ENCODE measurements at places on chromosomes 1 and 21.

DNA sequence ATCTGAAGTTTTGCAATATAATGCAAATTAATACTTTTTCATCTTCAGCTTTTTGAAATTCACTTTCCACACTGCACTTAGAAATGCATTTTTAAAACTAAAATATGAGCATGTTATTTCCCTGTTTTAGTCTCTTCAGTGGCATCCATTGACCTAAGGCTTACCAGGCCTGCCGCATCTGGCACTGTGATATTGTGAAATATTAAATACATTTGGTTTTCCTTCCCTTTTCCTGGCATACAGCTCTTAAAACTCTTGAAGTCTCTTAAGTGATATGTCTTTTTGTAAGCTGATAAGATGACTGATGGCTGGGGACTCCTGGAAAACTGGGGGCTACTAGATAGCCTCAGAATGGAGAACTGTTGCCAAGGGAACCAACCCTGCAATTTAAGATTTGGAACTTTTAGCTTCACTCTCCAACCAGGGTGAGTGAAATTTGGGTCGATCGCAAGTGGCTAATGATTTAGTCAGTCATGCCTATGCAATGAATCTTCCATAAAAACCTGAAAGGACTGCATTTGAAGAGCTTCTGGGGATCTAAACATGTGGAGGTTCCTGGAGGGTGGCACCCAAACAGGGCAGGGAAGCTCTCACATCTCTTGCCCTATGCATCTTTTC, 75.5 kb upstream of the PDC start:
- no peak for DNase-seq

GRCh38 chr1:31843506-31843905, 27.7 kb upstream of the SPOCD1 start:
- no peak for DNase-seq

DNA sequence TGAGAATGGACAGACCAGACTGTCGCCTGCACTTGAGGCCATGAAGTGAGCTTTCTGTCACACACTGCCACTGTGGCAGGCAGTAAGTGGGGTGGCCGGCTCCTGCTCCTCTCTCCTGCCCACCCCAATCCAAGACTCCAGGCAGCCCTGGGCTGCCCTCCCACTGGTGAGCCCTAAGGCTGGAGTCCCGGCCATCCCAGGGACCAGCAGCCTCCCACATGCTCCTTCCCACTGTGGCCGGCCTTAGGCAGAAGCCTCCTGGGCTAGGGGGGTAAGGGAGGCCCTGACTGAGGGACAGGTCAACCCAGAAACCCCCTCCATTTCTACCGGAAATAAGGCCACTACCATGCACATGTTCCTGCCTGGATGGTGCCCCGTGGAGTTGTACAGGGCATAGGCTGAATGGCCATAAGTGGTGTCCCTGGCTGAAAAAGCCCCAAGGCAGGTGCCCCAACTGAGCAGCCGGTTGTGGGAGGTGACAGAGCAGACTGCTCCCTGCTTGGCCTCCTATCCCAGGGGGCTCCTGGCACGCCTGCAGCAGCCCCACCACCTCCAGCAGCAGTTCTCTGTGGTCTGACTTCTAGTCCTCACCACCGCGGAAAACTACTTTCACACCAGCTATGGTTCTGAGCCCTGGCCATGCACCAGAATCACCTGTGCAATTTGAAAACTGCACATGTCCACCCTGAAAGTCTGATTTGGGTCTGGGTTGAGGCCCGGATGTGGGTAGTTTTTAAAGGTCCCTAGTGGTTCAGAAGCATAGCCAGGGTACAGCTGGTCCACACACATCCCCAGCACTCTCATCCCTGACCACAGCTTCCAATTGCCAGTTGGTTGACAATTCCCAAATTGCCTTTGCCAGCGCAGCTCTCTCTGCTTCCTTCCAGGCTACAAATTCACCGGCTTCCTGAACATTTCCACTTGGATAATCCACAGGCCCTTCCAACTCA, 1.6 kb upstream of the ARTN start:
- no peak for DNase-seq

DNA sequence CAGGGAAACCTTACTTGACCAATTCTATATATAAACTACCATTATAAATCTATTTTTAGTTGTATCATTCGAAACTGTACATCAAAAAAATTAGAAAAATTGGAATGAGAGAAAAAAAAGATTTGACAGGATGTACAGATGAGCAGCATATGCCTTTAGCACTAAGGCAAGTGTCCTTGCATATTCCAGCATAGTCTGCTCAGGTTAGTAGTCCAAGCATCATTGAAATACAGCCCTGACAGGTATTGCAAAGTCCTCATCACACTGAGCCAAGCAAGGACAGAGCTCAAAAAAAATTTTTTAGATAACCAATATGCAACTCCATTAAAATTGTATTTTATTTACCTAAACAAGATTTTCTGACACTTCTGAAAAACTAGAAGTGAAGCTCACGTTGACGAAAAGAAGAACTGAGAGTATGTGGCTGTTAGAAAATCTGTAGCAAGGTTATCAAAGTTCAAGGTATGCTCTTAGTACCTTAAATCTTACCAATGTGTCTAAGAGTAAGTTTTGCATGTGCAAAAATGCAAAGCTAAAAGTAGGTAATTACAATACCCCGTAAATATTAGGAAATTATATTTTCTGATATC, 465.6 kb upstream of the ADGRL4 start:
- no peak for DNase-seq

- DNase-seq: no peak
Measured at GRCh38 chr1:42157667-42158066, 4.5 kb downstream of the GUCA2B start.

GRCh38 chr1:159889202-159889601, 10.8 kb downstream of the CFAP45 start:
- no peak for DNase-seq

DNA sequence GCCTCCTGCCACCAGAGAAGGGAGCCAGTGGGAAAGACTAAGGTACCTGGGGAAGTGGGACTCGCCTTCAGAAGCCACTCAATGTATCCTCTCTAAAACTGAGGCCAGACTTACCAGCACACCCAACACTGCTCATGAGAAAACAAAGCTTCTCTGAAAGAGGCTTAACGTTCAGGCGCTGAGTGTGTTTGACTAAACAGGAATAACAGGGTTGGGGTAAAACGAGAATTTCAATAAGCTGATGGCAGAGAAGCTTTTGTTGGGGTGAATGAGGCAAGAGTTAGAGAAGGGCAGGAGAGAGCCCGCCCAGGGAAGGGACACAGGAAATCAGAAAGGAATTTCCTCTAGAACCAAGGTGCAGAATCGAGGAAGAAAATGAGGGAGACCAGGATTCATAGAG, 1.7 kb upstream of the SPRR3 start:
- DNase-seq: no peak

DNA sequence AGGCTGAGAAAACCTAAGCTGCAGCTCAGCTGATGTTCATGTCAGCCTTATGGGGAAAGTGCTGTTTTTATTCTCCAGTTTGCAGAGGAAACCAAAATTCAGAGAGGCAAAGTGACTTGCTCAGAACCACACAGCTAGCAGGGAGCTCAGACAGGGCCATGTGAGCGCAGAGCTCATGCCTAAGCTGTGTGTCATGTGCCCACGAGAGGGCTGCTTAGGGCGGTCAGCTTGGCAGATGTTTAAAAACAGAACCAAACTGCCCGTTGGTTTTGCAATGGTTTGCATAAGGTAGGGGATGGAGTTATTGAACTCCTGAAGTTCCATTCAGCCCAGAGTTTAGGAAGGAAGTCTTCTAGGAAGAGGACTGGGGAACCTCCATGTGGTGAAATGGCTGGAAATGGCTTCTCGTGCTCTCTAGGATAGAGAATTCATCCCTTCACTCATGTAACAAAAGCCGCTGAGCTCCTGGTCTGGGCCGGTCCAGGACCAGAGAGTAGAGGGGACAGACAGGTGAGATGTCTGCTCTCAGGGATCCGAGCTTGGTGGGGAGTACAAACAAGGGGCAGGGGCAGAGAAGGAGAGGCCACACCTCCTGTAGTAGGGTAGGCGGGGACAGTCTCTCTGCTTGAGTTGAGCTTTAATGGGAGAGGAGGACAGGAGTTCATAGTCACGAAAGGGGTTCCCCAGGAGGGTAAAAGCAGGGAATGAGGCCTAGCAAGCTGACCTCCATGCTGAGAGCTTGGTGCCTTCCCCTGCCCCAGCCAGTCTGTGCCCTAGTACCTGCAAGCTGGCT, 46.9 kb downstream of the ARHGEF10L start:
- no peak for DNase-seq

- DNase-seq: no peak
Measured at GRCh38 chr1:98991127-98992012, 13.3 kb downstream of the PLPPR5 start.

DNA sequence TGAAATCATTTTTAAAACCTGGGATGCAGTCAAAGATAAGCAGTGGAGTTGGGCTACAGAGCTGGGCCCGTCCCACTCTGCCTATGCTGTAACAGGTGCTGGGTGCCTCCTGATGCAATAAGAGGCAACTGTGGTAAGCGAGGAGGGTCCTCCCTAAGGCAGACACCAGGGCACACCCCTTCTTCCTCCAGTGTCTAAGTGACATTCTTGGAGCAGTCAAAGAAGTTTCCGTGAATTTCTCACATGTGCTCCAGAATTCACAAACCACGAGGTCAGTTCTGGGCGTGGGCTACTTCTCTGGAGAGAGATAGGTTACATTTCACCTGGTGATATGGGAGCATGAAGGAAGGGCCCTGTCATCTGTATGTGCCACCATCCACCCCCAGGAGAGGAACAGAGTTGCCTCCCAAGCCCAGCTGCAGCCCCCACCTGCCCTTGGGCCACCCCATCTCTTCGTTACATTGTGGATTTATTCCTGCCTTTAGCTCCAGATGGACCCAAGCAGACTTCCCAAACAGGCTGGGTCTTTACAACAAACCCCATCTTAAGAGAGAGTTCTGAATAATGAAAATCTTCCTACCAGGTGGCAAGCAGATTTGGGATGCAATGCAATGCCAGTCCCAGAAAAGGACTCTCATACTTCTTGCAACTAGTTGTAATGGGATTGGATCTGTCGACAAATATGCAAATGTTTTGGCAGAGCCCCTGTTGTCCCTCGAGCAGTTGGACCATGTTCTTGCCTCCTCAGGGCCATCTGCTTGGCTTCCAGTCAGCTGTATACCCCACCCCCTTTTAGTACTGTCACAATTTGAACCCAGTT, 82.5 kb upstream of the CNTN2 start:
- DNase-seq: no peak

- DNase-seq: no peak
Measured at GRCh38 chr1:91499904-91500755, 521 bp upstream of the CDC7 start.

DNA sequence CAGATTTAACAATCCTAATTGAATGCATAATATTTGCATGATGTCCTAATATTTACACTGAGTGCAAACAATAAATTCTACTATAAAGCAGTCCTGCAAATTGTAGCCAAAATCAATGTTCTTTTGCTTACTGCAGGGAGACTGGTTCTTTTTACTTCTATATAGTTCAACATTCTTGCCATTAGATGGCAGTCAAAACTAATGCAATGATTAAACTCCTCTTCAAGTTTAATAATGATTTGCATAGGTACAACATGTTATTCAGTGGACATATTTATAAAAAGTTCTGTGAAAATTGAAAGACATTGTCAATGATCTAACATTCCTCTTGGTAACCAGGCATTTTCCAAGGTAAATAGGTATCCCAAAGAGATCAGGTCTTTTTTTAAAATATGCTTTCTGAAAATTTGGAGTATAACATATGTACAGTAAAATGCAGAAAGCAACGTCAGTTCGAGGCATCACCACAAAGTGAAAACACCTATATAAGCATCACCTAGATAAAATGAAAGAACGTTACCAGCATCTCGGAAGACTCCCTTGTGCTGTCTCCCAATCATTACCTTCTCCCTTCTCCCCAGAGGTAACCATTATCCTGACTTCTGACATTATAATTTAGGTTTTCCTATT, 9.8 kb upstream of the FNBP1L start:
- no peak for DNase-seq

DNA sequence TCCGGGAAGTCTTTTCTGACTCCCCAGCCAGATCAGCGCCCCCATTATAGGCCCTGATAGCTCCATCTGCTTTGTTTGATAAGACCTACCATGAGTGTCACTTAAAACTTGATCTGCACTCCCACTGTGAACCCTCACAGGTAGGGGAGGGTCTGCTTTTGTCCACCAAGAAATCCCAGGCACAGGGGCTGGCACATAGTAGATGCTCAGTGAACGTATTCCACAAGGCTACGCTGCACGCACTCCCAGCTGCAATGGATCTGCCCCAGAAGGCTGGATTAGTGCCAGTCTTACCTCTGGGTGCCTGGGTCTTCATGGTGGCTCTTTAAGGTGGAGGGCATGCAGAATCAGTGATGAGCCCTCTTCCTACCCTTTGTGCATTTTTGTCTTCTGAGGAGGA, 447.1 kb downstream of the PTPRU start:
- DNase-seq: no peak

DNA sequence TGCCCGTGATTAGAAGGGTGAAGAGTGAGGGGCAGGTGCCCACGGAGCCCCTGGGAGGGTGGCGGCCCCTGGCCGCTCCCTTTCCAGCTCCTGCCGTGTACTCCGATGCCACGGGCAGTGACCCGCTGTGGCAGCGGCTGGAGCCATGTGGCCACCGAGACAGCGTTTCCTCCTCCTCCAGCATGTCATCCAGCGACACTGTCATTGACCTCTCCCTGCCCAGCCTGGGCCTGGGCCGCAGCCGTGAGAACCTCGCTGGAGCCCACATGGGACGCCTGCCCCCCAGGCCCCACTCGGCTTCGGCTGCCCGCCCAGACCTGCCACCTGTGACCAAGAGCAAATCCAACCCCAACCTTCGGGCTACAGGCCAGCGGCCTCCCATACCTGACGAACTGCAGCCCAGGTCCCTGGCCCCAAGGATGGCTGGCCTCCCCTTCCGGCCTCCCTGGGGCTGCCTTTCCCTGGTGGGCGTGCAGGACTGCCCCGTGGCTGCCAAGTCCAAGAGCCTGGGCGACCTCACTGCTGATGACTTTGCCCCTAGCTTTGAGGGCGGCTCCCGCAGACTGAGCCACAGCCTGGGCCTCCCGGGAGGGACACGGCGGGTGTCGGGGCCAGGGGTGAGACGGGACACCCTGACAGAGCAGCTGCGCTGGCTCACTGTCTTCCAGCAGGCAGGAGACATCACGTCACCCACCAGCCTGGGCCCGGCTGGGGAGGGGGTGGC, 22.0 kb downstream of the PANK4 start:
- no peak for DNase-seq

GRCh38 chr1:117169871-117170596, 40.7 kb downstream of the VTCN1 start:
- no peak for DNase-seq

- no peak for DNase-seq
Measured at GRCh38 chr1:151043163-151043562, 4.4 kb upstream of the C1orf56 start.

DNA sequence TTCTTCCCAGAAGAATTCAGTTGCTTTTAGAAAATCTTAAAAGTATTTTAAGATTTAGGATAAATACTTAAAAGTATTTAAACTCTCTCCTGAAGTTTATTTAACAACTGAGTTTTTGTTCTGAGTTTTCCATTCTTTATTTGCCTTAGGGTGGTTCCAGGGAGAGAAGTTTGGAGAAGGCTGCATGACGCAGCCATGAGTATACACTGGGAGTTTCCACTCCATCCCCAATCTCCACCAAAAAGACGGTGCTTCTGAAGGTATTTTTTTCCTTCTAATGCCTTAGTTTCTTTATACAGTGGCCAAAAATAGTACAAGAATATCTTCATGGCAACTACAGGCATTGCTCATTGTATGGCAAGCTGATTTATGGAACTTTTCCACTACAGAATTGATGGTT, 122.7 kb downstream of the ST6GALNAC5 start:
- DNase-seq: no peak

- no peak for DNase-seq
Measured at GRCh38 chr1:9435153-9435636, 104.1 kb upstream of the SLC25A33 start.

GRCh38 chr21:42617486-42617885, 35.9 kb upstream of the PDE9A start:
- no peak for DNase-seq

- no peak for DNase-seq
Measured at GRCh38 chr1:88648706-88649105, 35.4 kb upstream of the PKN2 start.

All from stimulated activated CD4-positive, alpha-beta T cell treated with anti-CD3 and anti-CD28 coated beads, Interleukin-15, amount 100 ng/mL, for 1 hour (primary cell).